ENCODE measurements at places on chromosomes 7 and 10.

DNA sequence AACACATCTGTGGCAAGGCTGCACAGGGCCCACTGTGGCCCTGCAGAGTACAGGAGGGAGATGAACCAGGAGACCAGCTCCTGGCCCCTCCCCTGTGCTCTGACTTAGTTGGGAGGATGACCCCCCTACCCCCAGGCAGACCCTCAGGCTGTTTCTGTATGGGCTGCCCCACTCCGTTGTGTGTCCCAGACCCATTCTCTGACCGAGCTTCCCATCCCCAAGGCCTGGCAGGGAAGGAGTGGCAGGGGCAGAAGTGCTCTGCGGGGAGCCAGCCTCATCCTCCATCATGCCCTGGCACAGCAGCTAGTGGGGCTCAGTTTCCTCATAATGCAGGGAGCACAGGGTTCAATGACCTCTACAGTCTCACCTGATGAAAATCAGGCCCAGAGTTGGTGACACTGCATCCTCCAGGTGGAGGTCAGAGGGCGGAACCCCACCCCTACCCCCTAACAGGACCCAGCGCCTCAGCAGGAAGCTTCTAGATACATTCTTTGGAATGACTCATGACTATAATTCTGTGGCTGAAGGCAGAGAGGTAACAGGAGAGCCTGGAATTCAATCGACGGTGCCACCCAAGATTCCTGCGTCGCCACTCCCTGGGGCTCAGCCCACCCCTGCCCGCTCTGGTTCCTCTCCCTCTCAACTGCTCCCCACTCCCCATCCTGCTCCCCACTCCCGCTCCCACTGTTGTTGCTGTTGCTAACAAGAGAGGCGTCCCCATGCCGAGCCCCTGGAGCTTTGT is 18.2 kb downstream of the PODXL start:
- no peak for DNase-seq

GRCh38 chr10:17544465-17544864 is 72.7 kb downstream of the HACD1 start:
- DNase-seq, result no peak

GRCh38 chr7:39353615-39354376 is 212.4 kb upstream of the YAE1 start:
- no peak for DNase-seq

GRCh38 chr7:101788517-101788916 is 28.9 kb upstream of the CUX1 start:
- DNase-seq, result no peak

- no peak for DNase-seq
Observed at GRCh38 chr7:79347351-79347750, 106.1 kb downstream of the MAGI2 start.

DNA sequence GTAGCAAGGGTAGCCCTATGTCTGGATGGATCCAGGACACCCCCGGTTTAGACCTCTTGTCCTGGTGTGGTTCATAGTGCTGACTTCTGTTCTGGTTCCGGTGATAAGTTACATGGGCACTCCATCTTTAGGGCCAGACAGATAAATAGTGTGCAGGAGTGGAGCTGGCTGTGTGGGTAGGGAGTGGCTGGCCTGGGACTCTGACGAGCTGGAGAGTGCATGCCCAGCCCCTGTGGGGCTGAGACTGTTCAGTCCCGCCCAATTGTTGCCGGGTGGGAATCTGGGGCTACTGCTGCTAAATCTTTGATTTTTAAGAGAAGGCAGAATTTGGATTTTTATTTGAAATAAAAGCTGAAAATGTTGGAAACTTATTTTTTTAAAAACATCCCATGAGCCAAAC is 27.3 kb downstream of the PDCD11 start:
- no peak for DNase-seq

- no peak for DNase-seq
Observed at GRCh38 chr7:18997477-18998150, 119.8 kb downstream of the TWIST1 start.

DNA sequence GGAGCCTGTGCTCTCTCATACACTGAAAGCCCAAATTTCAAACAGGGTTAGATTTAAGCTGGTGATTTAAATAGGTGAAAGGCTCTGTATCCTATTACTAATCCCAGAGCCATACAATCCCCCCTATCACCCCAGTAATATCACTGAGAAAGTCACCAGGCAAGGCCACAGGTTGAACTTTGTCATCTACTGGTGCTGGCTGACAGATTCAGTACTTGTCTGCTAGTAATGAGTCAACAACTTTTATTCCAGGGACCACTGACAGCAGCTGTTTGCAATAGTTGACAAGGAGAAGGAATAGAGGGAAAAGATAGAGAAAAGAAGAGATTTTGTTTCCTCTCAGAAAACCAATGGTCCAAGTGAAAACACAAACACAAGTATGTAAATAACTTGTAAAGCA is 10.4 kb downstream of the ASB15 start:
- no peak for DNase-seq

DNA sequence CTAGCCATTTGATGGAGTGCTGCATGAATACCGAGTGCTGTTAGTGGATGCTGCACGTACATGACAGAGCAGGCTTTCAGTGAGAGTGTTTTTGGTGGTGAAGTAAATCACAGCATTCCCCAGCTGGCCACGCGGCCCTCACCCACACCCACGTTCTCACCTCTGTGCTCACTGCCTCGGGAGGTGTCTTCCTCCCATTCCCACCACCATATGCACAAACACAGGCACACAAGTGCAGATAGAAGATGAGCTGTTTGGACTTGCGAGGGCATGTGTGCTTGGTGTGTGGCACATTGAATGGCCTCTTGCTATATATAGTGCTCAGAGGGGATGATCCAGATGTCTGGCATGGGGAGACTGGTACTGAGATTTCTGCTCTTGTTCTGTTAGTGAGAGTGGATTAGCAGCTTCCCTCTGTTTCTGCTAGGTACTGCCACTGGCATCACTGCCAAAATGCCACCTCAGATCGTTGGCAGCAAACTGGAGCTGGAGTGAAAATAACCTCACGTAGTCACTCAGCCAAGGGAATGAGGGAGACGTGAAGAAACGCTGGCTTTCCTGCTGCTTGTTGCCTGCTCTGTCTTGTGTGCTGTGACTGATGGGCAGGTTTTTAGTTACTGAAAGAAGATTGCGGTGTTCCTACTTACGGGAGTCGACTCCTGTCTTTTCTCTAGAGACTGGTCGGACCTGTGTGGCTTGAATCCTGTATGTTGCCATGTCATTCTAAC is 19.1 kb downstream of the DNAJB6 start:
- no peak for DNase-seq

GRCh38 chr7:100584683-100585510 is 1.0 kb downstream of the LRCH4 start:
- DNase-seq, result no peak

DNA sequence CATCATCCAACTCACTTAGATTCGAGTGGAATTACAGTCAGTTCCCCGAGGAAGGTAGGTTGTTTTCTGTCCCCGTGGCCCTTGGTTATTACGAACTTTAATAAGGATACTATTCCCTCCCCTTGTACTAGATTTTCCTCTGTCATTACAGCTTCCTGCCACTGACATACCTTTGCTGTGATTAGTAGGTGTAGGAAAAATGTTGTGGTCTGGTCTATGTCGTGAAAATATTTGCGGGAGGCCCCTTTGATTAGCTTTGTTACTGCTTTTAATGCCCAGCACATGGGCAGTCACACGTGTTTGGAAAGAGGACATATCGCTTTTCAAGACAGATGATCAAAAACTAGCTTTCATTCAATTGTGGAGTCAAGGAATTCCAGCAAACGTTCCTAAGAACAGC is 92.2 kb downstream of the GATA3 start:
- no peak for DNase-seq

- DNase-seq, result no peak
Observed at GRCh38 chr10:84204610-84205009, 10.3 kb downstream of the CDHR1 start.

- no peak for DNase-seq
Observed at GRCh38 chr10:132616170-132616995, 78.8 kb downstream of the INPP5A start.

DNA sequence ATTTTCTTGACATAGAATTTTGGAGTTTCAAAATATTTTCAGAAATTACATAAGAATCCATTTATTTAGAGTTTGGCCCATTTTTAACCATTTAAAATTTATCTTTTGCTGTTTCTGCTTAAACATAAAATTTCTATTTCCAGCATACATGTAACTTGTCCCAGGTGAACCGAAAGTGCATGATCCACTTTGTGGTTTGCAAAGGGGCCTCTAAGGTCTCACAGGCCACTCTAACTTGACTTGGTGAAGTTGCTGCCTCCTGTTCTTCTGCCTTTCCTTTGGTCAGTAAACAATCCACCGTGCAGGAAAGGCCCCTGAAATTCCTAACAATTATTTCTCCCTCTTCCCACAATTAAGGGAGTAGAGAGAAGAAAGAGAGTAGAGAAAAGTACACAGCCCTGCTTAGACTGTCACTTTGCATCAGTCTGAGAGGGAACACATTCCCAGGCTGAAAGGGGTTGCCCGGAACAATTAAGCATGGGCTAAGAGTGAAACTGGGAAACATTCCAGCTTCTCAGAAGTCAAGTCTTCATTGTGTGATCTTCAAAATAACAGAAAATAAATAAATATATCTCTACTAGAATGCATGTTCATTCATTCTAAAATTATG is 79.5 kb upstream of the SEMA3A start:
- no peak for DNase-seq

- no peak for DNase-seq
Observed at GRCh38 chr10:123156078-123156477, 1.9 kb downstream of the BUB3 start.

GRCh38 chr10:74738985-74739567 is 87.3 kb upstream of the KAT6B start:
- DNase-seq, result peak; percentile 98

DNA sequence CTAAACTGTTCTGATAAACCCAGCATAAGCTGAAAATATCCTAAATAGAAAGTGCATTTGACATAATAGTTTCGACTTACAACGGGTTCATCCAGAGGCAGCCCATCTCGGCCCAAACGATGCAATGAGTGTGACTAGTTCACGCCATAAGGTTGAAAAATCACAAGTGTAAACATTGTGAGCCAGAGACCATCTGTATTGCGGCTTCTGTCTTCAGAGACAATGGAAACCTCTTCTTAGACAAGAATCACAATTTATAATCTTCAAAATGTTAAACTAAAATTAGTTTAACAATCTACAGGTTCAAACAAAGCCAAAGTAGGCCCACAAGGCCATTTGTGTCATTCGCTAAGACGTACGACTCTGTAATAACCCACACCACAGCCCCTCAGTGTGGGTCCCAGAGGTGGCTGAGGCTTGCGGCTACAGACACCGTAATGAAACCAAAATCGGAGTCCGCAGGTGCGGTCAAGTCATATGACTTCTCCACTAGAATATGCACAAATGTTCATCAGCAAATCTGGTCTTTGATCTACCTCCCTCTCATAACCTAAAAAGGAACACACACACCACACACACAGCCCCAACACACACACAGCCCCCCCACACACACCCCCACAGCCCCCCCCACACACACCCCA is 81.8 kb downstream of the DIP2C start:
- no peak for DNase-seq

GRCh38 chr10:33353853-33354252 is 19.4 kb upstream of the NRP1 start:
- no peak for DNase-seq

DNA sequence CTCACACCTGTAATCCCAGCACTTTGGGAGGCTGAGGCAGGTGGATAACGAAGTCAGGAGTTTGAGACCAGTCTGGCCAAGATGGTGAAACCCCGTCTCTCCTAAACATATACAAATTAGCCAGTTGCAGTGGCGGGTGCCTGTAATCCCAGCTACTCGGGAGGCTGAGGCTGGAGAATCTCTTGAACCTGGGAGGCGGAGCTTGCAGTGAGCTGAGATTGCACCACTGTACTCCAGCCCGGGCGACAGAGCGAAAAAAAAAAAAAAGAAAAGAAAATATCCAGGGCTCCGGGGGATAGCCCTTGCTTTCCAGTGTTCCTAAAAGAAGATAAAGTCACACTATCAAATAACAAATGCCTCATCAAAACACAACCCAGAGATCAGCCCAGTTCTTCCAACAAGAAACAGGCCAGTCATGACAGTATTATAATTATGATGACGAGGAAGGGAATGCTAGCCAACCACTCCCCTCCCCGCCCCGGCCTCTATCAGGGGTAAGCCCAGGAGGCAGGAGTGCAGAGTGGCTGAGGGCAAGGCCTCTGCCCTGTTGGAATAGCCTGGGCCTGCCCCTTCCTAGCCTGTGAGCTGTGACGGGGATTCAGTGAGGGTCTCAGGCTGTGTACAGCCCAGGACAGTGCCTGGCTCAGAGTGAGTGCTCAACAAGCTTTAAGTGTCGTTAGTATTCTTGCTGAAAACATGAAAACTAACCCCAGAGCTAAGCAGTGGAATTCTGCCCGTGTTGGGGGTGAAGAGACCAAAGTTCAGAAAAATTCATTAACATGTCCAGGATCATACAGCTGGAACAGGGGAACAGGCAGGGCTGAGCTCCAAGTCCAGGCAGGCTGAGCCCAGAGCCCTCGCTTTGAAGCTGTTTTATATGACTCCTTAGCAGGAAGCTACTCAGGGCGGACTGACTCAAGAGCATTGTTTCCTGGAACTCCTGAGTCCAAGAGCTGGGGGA is 54.3 kb downstream of the FAM241B start:
- no peak for DNase-seq

GRCh38 chr7:156402255-156402654 is 238.3 kb upstream of the RNF32 start:
- no peak for DNase-seq

DNA sequence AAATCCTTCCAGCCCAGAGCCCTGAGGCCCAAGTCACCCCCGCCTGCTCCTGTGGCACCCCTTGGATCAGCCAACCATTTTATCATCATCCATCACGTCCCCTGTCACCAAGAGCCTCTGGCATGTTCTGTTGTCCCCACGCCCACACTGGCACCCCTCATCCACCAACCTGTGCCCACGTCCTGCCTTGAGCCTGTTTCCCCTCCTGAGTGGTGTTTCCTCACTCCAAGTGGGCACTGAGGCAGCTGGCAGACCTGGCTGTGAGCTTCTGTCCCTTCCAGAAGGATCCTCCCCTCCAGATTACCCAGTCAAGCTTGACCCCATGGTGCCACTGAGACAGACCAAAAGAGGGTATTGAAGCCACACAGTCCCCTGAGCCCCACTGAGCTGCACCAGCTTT is 71.4 kb upstream of the ANTXRL start:
- no peak for DNase-seq

GRCh38 chr7:106050002-106050745 is 61.9 kb downstream of the SYPL1 start:
- no peak for DNase-seq

- no peak for DNase-seq
Observed at GRCh38 chr10:59967079-59967478, 60.7 kb upstream of the CCDC6 start.

DNA sequence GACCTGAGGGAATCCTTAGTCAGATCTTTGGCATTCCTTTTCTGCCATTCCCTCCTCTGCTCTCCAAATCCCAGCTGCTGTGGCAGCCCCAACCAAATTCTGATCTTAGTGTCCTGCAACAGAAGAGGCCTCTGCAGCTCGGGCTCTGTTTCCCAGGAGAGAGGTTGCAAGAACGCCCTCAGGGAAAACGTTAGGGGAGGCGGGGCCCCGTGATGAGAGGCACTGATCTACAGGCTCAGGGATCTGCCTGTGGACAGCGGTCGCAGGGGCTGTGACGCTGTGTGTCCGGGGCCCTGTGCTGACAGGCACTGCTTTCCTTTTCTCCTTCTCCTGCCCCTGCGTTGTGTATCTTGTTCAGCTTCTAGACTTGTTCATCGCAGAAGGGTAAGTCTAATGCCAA is 57.3 kb upstream of the DPYSL4 start:
- DNase-seq, result no peak
